ENCODE measurements at places on chromosomes 13 and 19. TPM values are rescaled to one million over a fixed set of nuclear protein-coding genes. Genes with fewer than 3 reads are reported as not detected.

The MCF2L gene
- 0.18 TPM for total RNA-seq

The FSD1 gene
- 1.5 TPM for total RNA-seq

The FGF9 gene
- total RNA-seq, result not detected

The ZNF560 gene
- not detected for total RNA-seq

The RNF225 gene
- total RNA-seq, result 0.33 TPM

The CD209 gene
- total RNA-seq, result not detected

GRCh38 chr13:111541345-111541744 lies 220.9 kb downstream of the TEX29 start:
- DNase-seq, result no peak

GRCh38 chr19:36604656-36605100 lies 435 bp upstream of the ZNF382 start:
- DNase-seq, result no peak

DNA sequence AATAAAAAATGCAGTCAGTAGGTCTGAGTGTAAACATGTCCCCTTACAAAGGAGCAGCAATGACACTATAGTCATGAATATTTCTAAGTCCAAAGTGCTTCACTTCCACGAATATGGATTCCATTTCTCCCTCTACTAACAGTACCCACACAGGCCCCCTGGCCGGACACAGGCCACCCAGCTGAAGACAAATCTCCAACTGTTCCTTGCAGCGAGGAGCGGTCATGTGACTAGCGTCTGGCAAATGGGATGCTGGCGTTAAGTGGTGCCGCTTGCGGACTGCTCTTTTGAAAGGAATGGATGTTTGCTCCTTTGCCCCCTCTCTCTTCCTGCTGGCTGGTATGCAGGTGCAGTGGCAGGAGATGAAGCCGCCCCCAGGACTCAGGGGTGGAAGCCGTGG lies 16.2 kb downstream of the PPP1R12C start:
- no peak for DNase-seq

DNA sequence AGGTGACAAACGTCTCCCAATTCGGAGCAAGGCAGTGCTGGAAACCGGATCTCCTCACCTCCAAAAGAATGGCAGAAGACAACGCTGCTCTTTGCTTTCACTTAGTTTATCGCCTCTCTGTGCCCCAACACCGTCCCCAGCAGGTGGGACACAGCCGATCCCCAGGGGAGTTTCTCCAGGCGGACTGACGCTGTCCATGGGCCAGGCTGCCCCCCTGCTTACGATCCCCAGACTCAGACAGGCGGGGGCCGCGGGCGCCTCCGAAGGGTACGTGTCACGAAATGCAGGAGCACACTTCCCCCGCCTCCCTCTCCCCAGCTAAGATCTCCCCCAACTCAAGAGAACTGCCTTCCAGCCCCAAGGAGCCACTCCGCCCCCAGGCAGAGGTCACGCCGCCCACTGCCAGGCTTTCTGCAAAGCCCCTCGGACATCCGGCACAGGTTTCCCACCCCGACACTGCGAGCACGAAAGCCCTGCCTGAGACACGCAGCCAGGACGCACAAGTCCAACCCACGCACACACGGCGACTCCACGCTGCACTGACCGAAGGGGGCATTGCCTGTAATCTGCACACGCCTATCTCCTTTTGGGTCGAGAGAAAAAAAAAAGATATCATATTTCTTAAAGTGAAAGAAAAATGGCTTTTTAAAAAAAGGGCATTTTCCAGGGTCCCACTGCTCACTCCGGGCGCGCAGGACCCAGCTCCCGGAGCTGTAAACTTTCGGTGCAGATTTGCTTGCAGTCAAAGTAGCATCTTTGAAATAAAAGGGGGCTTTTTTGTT lies 2.0 kb downstream of the SPRY2 start:
- DNase-seq, result peak; percentile 39

DNA sequence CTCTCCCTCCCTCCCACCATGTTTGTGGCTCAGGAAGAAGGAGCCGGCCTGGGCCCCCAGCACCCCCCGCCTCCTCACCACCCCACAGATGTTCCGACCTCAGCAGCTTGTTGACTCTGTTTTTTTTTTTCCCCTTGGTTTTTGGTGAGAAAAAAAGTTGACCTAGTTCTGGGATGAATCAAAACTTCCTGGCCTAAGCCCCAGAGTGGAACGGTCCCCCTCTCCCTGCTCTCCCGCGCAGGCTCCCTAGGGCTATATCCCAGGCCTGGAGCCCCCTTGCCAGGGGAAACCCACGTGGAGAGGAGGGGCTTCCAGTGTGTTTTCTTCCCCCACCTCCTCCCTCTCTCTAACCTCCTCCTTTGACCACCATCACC lies 4.0 kb downstream of the COL5A3 start:
- no peak for DNase-seq

DNA sequence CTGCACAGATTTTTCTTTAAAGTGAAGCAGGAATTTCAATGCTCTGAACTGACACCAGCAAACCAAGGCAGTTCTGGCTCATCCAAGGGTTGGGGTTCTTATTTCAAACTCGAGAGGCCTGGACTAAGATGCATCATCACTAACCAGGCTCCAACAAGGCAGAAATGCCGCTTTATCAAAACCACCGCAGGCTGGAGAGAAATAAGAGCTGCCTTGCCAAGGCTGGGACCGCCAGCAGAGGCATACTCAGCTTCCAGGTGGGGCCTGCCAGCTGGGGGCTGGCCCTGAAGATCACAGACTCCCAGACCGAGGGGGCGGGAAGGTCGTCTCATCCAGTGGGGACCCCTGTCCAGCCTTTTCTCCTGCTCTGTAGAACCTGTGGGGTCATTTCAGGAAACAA lies 37.4 kb upstream of the GAS6 start:
- no peak for DNase-seq

- DNase-seq, result peak; percentile 89
These were observed 20.0 kb upstream of the ERCC1 start for GRCh38 chr19:45443462-45444317.

DNA sequence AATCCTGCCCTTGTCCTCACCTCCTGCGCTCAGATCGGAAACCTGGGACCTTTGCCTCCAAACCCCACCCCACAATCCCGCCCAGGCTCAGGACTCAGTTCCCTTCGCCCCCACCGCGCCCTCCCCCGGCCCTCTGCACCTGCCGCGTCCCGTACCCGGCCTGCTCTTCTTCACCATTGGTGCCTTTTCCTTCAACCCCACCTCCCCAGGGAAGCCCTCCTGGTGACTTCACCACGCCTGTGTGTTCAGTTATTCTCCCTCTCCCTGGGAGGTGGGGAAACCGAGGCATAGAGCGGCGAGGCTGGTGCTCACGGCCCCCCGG lies 19.3 kb upstream of the TCF3 start:
- peak; percentile 79 for DNase-seq

GRCh38 chr19:48887861-48888612 lies 10.5 kb downstream of the TULP2 start:
- no peak for DNase-seq

DNA sequence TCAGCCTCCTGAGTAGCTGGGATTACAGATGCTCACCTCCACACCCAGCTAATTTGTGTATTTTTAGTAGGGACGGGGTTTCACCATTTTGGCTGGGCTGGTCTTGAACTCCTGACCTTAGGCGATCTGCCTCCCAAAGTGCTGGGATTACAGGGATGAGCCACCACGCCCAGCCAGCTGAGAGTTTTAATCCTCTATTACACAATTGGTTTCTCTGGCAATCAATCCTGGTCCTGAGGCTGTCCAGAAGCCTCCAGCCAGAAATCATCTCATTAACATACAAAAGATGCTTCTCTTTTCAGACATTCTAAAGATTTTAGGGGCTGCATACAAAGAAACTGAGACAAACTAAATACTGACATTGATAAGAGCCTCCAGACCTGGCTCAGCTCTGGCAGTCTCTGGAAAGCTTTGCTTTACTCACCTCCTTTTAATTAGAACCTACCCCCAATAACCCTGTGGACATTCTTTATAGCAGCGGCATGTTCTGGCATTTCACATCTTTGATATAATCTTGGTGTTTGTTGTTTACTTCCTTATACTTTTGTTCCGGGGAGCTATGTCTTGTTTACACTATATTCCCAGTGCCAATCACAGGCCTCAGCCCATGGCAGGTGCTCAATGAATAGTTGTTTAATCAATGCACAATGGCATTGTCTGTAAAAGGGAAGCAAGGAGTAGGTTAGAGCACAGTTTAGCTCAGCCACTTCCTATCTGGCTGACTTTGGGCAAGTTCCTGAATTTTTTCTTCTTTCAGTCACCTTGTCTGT lies 4.1 kb upstream of the ZNF724 start:
- DNase-seq, result no peak

GRCh38 chr13:100809129-100809390 lies 134.5 kb upstream of the TMTC4 start:
- no peak for DNase-seq

- DNase-seq, result peak; percentile 7
These were observed 64.3 kb upstream of the SIAH3 start for GRCh38 chr13:45915686-45916439.

- DNase-seq, result no peak
These were observed 687 bp upstream of the FTL start for GRCh38 chr19:48964205-48965039.

DNA sequence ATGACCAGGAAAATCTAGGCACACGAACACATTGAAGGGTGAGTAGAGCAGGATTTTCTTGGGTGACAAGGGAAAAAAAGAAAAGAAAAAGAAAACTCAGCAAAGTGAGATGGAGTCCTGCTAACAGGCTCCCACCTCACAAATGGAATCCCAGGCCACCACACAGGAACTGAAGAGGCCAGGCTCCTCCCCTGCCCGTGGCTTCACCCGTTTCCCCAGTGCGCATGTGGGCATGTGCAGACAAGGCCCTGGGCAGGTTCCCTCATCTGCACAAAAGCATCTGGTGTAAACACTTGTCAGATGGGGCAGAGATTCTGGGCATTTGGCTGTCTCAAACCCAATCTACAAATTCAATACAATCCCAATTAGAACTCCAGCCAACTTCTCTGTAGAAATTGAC lies 24.5 kb downstream of the CFAP97D2 start:
- no peak for DNase-seq

DNA sequence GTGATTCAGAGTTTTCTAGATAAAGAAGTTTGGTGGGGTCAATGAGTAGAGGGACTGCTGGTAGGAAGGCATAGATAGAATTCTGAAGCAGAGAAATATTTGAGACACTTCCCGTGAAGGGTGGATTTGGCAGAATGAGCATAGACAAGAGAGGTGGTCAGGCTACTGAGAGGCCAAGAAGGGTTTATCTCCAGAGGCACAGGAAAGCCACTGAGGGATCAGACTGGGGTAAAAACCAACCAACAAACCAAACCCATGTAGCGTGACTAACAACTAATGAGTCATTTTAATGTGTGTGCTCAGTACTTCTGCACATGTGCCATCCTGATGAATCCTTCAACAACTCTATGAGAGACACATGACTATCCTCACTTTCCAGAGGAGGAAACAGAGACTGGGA lies 60.0 kb upstream of the SERP2 start:
- peak; percentile 9 for DNase-seq

- DNase-seq, result no peak
These were observed 182.6 kb downstream of the EFNB2 start for GRCh38 chr13:106352850-106353249.

GRCh38 chr19:16351133-16351809 lies 26.6 kb downstream of the KLF2 start:
- no peak for DNase-seq
